ENCODE measurements at places on chromosomes 3 and 15.

- DNase-seq = no peak
Observed at GRCh38 chr3:172021164-172021563, 18.2 kb upstream of the FNDC3B start.

GRCh38 chr15:85688711-85689110, 106.0 kb downstream of the KLHL25 start:
- DNase-seq = no peak

DNA sequence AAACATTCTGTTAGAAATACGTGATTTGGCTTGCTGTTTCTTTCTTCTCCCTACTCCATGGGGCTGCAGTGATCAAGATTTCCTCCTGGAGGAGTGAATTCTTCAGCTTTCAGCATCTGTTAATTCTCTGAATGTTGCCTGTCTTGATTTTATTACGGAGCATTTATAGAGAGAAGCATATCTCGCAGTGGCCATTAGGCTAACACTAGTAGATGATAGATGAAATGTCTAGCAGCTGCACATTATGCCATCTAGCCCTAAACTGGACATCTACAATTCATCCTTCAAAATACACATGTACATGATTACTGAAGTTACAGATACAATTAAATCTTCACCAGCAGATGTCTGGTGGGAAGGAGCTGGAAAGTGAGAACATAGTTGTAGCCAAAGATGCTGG, 769.8 kb upstream of the NECTIN3 start:
- DNase-seq = no peak

DNA sequence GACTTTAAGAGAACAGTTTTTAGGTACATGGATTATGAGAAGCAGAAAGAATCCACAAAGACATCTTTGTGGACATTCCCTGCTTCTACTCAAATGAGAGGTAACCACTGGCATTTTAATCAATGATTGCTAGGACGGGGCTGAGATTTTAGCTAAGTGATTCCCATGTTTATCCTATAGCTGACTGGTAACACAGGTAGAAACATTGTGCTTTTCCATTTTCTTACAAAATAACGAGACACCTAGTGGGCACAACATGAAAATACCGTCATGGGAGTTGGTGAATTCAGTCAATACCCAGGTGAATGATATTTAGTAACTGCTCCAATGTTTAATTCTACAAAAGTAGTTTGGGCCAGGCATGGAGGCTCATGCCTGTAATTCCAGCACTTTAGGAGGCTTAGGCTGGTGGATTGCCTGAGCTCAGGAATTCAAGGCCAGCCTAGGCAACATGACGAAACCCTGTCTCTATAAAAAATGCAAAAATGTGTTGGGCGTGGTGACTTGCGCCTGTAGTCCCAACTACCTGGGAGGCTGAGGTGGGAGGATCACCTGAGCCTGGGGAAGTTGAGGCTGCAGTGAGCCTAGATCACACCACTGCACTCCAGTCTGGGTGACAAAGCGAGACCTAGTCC, 37.2 kb upstream of the DENND4A start:
- no peak for DNase-seq

DNA sequence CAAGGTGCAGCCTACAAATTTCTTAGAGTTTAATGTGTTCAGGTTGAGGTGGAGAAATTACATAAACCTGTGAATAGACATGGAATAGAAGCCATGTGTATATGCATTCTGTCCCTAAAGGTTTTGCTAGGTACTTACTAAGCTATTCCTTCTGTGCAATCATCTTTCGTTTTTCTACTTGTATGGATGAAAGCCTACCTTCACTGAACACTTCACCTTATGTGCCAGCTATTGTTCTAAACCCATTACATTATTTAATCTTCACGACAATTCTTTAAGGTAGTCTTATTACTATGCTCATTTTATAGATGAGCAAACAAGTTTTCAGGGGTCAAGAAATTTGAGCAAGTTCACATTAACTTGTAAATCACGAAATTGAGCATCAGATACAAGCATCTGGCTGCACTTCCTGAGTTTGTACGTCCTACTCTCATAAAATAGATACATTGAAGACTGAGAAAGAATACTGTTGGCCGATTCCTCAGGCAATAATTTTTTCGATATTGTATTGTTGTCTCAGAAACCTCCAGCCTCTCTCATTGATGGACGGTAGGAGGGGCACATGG, 635 bp upstream of the RCN2 start:
- no peak for DNase-seq

GRCh38 chr3:170726976-170727661, 141.2 kb upstream of the SLC7A14 start:
- DNase-seq = no peak

GRCh38 chr3:132432639-132433038, 15.3 kb downstream of the DNAJC13 start:
- DNase-seq = no peak

DNA sequence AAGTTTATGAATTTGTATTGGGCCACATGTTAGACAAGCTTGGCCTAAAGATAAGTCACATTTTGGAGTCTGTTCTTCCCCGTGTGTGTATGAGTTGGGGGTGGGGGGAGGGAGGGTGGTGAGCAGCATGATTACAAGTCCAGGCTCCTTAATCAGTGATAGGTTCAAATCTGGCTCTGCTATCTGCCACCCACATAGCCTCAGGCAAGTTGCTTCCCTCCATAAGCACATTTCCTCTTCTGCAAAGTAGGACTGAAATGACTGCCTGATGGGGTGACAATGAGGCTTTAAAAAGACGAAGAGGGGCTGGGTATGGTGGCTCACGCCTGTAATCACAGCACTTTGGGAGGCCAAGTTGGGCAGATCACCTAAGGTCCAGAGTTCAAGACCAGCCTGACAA, 1.1 kb upstream of the SPATA12 start:
- no peak for DNase-seq

DNA sequence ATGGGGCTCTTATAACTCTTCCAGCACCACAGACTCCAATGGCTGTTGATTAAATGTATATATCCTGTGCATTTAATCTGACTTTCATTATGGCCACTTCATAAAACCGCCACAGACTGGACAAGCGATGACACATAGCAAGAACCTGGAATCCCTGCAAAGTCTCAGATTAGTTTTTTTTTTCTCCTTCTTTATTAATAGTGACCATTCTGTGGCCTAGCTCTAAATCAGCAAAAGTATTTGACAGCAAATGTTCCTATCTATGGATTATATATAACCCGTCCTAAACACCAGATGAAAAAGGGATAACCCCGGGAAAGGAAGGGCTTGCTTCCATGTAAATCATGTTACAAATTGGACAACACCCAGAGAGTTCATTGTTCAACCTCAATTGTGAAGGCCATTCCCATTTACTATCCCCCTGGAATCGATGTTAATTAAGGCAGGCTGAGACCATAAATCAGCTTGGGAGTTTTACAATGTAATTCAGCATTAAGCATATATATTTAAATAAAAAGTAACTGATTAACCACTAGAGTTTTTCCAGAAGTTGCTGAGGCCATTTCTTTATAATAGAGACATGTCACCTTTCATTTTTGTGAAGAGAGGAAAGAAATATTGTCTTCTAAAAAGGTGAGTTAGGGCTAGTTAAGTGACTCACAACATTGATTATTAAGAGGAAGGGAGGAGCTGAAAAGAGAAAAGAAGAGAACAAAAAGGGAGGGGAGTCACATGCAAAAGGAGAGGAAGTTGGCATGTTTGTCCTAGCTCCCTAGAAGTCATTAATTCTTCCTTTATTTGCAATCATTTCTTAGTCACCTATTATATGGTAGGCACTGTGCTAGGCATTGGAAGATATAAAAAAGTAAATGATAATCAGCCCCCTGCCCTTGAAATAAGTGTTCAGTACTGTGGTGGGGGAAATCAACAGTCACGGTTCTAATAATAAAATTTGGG, 26.2 kb downstream of the ALDH1A2 start:
- no peak for DNase-seq

GRCh38 chr3:169604118-169604517, 59.4 kb downstream of the MECOM start:
- DNase-seq = no peak

GRCh38 chr3:117399311-117400078, 689.9 kb downstream of the TUSC7 start:
- DNase-seq = no peak

DNA sequence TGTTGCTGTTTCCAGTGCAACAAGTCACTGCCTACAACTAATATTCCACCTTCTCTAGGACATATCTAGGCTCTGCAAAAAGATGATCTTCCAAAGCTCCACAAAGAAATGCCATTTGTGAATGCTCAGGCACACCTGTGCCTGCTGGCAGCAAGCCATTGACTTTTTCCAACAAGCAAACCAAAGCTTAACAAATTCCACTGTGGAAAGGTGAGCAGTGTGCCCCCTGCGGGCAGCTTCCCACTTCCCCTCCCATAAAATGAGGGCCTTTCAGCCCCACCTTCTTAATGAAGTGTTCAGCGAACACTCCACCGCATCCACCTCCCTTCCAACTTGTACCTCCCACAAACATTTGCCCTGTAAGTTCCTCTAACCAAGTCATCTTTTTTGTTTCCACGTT, 157.5 kb upstream of the SLC24A5 start:
- no peak for DNase-seq

DNA sequence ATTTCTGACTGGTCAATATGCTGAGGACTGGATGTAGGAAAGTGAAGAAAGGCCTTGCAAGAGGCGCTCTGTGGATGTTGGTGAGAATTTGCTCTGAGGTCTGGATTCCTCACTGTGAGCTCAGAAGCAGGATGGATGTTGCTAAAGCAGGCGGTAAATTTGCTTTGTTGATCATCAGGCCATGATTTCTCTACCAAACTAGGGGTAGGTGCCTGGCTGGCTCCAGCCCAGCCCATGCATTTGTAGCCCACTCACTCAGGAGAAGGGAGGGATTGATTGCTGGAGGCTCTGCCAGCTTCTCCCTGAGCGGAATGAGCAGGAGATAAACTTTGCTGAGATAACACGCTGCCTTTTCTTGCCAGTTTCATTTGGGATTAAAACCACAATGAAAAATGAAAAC, 44.3 kb upstream of the NTRK3 start:
- no peak for DNase-seq

GRCh38 chr15:59104602-59104911, 389 bp upstream of the CCNB2 start:
- no peak for DNase-seq

GRCh38 chr15:39682366-39682765, 100.3 kb downstream of the FSIP1 start:
- no peak for DNase-seq

DNA sequence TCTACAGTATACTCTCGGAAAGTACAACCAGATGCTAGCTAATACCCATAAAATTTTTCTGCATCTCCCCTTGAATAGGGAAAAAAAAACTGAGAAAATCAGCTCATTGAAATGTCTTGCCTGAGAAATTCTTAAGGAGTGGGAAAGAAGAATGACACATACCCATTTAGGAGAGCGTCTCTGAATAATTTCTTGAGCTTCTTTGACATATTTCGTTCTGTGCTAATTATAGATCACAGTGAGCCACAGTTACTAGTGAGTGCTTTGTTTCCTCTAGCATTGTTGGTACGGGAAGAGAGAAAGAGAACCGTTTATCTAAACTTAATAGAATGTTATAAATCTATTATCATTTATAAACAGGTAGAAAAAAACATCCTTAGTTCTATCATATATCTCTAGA, 588.4 kb downstream of the UNC13C start:
- DNase-seq = no peak

- no peak for DNase-seq
Observed at GRCh38 chr3:185371306-185372074, 8.6 kb downstream of the MAP3K13 start.

- no peak for DNase-seq
Observed at GRCh38 chr3:108388136-108389132, 92.1 kb downstream of the HHLA2 start.

- DNase-seq = no peak
Observed at GRCh38 chr3:178519701-178520100, 16.5 kb upstream of the KCNMB2 start.

GRCh38 chr3:95911767-95912166, 902.6 kb upstream of the EPHA6 start:
- no peak for DNase-seq

GRCh38 chr15:98735895-98736617, 87.7 kb downstream of the IGF1R start:
- DNase-seq = no peak

Measured in activated CD4-positive, alpha-beta T cell treated with anti-CD3 and anti-CD28 coated beads, Interleukin-2, amount 50 U/mL, for 4 hours (primary cell).